ENCODE measurements at places on chromosomes 11 and 22.
A peak's percentile ranks its signal among the peaks of the same experiment; 100 is the strongest.

DNA sequence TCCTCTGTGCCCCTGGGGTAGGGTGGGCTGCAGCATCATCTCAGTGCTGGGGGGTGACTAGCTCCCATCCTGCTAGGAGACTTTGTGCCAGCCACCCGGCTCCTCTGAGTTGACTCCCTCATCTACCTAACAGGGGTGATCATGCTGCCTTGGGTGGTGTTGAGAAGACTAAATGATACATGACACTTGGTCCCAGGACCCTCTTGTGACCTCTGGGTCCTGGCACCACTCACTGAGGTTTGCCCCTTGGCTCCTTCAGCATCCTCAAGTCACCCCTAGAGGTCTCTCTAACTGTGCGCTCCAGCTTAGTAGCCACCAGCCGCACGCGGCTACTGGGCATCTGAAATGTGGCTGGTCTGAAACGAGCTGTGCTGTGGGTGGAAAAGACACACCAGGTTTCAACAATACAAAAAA is 72.1 kb downstream of the LRRC32 start:
- no peak for DNase-seq

DNA sequence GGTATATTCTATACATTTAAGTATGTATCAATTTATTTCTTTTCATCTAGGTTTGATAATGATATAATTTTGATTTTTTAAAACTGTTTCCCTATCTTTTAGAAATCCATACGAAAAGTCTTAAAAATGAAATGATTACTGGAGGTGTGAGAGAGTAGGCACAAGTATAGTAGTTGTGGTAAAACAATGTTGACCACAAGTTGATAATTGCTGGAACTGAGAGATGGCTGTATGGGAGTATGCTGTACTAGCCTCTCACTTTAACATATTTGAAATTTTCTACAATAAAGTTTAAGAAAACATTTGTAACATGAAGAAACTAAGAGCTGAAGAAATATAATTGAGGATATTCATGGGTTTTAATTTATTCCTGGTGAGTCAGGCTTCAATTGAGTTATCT is 30.0 kb downstream of the FSHB start:
- no peak for DNase-seq

DNA sequence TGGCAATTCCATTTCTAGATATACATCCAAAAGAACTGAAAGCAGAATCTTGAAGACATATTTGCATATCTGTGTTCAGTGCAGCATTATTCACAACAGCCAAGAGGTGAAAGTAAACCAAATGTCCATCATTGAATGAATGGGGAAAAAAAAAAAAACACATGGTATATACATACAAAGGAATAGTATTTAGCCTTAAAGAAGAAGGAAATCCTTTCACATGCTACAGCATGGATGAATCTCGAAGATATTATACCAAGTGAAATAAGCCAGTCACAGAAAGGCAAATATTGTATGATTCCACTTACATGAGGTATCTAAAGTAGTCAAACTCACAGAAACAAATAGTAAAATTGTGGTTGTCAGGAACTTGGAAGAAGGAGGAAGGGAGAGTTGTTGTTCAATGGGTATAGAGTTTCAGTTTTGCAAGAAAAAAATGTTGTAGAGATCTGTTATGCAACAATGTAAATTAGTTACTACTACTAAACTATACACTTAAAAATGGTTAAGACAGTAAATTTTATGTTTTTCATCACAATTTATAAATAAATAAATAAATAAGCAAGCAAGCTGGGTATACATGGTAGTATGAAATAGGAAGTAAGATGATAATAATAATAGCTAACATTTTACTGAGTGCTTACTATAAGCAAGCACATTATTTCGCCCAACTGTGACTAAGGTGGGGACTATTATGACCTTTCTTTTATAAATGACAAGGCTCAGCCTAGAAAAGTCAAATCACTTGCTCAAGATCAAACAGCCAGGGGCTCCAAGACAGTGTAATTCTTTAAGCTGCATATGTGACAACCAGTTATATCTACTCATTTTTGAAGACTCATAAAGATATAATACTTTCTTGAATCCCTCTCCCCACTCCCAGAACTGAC is 50.0 kb downstream of the FAM168A start:
- no peak for DNase-seq

- no peak for DNase-seq
Observed at GRCh38 chr11:44536788-44537516, 28.5 kb upstream of the CD82 start.

DNA sequence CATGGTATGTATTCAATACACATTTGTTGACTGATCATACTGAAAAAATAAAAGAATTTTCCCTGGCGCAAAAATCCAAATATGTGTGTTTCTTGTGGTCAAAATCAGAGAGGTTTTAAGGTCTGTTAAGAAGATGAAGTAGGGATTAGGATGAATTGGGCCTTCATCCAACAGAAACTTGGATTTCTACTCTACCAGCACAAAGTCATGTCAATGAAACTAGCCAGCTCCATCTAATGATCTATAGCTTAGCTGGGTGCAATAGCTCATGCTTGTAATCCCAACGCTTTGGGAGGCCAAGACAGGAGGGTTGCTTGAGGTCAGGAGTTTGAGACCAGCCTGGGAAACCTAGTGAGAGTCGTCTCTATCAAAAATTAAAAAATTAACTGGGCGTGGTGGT is 65.5 kb downstream of the USP35 start:
- no peak for DNase-seq

- DNase-seq, result peak; percentile 32
Observed at GRCh38 chr11:113722221-113722620, 16.1 kb upstream of the TMPRSS5 start.

GRCh38 chr11:11605181-11605580 is 16.6 kb downstream of the GALNT18 start:
- DNase-seq, result no peak

GRCh38 chr11:64219354-64219684 is 6.7 kb downstream of the TRPT1 start:
- DNase-seq, result no peak

GRCh38 chr11:134071306-134071705 is 2.4 kb downstream of the JAM3 start:
- DNase-seq, result no peak

DNA sequence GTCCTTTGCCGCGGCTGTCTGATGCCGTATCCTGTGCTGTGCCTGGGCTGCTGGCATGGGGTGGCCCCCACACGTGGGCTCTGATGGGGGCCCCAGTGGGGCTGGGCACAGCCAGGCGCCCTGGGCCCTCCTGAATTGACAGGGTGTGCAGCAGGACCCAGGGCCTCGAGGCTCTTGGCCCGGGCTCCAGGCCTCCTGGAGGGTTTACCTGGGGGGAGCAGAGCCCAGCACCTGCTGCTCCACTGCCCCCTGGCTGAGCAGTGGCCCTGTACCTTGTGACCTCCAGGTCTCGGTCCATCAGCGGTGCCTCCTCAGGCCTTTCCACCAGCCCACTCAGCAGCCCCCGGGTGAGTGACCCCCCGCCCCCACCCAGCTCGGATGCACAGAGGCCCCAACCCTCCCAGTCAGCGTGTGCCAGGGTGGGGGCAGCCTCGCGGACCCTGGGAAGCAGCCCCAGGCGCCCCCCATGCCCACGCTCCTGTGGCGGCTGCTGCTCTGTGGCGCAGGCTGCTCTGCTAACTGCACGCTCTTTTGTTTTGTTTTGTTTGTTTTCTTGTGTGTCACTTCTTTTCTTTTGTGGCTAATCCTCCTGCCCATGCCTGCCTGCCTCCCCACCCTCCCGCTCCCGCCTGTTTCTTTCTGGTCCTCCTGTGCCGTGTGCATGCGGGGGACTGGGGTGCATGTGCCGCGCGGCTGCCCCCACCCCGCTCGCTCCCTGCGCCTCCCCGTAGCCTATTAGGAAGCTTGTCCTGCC is 36.9 kb downstream of the MOB2 start:
- DNase-seq, result no peak

Data from head of caudate nucleus (tissue), 42 donors.